NCI-H1436 (cell line): ENCODE measurements at places on chromosomes 7 and 10.

GRCh38 chr7:13282377-13282980 is 595.0 kb downstream of the ARL4A start:
- DNase-seq = no peak

DNA sequence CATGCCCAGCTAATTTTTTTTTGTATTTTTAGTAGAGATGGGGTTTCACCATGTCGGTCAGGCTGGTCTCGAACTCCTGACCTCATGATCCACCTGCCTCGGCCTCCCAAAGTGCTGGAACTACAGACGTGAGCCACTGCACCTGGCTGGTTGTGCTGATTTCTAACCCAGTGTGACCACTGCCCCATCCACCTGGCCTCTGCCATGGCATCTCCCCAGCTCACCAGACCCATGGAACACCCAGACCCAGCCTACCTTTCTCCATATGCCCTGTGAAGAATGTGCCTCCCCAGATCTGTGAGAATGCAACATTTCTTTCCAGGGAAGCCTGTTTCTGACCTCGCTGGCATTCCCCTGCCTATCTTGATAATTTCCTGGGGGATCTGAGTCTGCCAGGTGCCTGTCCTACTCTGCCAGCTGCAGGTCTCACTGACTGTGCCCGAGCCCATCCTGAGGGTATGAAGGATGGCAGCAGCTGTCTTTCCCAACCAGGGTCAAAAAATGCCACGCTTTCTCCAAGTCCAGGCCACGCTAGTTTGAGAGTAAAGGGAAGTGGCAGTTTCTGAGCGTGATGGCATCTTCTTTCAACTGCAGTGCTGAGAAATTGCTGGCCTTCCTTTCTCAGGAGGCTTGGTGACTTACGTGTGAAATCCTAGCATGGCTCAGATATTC is 324.4 kb upstream of the ZNF32 start:
- DNase-seq = no peak

- no peak for DNase-seq
Measured at GRCh38 chr10:92267343-92267742, 23.5 kb downstream of the CPEB3 start.

DNA sequence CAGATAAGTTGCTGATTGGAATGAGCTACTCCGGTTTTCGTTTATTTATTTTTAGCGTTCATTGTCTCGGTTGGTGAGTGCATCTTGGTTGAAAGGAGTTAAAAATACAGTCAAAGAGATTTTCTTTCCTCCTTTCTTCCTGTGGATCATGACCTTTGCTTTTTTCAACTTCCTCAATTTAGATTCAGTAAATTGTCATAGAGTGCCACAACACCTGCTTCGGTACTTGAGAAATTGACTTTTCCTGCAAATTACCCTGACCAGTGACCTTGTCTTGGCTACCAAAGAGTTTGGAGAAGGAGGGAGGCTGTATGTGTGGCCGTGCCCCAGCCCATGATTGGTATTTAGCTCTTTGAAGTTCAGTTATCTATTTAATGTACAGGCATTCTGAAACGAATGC is 128.7 kb downstream of the FAM204A start:
- DNase-seq = no peak

GRCh38 chr10:13820119-13820963 is 233.6 kb downstream of the PRPF18 start:
- no peak for DNase-seq

- DNase-seq = no peak
Measured at GRCh38 chr7:8178353-8178752, 83.6 kb downstream of the ICA1 start.

DNA sequence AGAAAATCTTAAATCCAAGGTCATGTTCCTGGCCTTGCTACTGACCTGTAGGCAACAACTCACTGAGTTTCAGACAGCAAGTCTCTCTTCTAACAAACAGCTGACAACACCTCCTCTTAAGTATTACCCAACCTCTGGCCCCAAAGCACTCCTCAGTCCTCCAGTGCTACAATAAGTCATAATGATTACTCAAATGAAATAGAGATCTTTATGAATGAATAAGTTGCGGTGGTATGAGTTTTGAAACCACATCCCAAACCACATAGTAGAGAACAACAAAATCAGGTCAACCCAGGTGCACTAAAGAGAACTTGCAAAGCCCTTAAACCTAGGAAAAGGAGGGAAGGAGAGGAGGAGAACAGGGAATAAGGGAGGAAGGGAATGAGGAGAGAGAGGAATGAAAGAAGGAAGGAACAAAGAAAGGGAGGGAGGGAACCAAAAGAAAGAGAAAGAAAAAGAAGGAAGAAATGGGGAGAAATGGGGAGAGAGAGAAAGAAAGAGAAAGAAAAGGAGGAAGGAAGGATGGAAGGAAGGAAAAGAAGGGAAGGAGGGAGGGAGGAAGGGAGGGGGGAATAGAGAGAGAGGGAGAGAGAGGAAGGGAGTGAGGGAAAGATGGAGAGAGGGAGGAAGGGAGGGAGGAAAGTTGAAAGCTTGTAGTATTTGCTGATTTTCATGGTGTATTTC is 142.8 kb upstream of the CALCR start:
- no peak for DNase-seq
